Central memory CD8-positive, alpha-beta T cell (primary cell): ENCODE measurements at places on chromosomes 11 and 22.

- DNase-seq = no peak
Measured at GRCh38 chr22:42313804-42314581, 43.5 kb upstream of the TCF20 start.

GRCh38 chr11:34620202-34620601 is 691 bp upstream of the EHF start:
- DNase-seq = no peak

- no peak for DNase-seq
Measured at GRCh38 chr22:44906999-44907644, 102.7 kb downstream of the PHF21B start.

- DNase-seq = no peak
Measured at GRCh38 chr22:44628835-44629234, 73.2 kb upstream of the PRR5 start.

- no peak for DNase-seq
Measured at GRCh38 chr11:126415128-126415527, 59.6 kb downstream of the ST3GAL4 start.

DNA sequence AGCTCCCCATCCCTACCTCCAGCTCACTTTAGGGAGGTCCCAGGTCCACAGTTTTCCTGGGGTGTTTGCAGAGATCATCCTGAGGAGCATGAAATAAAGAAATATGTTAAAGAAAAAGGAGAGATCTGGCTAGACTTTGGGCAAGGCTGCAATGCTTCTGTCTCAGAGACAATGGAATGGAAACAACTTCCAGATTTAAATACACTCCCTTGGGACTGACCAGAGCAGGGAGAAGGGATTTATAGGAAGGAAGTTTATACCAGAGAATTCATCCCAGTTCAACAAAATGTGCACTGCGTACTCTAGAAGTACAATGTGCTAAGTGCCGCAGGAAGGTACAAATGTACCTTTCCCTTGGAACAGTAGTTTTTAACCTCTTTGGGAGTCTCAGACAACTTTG is 40.4 kb downstream of the ETS1 start:
- no peak for DNase-seq

DNA sequence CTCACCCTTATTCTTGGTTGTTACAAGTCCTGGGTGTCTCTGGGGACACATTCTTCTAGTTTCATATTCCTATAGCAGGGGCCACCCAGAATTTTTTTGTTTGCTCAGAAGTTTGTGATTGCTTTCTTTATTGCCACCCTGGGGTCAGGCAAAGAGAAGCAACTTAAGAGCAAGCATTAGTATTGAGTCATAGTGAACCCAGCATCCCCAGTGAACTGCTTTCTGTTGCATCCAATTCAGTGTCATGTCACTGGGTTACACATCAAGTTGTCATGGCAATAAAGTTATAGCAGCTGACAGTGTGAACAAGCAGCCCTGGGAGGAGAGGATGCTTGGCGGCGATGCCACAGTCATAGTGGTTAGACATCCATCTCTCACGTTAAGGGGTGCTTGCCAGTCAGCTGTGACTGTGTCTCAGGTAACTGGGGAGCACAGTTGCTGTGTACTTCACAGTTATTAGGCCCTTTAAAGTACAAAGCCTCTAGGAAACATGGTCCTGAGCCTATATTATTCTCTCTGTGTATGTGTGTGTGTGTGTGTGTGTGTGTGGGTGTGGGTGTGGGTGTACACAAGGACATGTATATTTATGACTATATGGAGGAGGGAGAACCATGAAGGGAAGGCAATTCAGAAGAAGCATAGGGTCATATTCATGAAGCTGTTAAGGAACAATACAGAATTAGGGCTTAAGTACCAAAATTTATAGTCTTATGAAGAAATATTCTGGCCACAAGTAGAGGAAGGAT is 52.5 kb downstream of the TRIM44 start:
- DNase-seq = no peak

DNA sequence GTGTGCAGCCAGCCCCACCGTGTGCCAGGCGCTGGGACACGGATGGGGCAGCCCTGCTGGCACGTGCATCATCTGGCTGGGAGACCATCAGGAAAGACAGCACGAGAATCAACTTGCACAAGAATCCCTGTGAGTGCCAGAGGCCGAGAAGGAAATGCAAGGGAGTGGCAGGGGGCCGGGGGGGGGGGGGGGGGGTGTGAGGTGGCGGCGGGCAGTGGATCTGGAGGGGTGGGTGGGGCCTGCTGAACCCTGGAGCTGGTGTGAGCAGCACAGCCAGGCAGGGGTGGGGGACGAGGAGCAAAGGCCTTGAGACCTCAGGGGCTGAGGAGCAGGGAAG is 14.0 kb upstream of the FLRT1 start:
- no peak for DNase-seq

DNA sequence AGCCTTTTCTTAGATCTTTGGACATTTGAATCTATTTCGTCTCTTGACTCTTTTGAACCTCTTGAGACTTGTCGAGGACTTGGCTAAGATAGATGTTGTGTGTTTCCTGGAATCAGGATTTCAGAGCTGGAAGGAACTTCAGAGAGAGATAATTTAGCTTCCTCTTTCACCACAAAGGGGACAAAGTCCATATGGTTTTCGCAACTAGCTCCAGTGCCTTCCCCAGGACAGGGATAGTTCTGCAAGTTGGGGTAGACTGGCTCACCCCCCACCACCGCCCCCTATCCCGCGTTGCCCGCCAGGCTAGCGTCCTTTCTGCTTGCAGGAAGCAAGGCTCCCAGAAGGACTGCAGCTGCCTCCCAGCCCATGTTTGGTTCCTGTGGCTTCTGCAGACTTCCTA is 75.7 kb upstream of the MYO18B start:
- DNase-seq = no peak
